Cerebellar nuclear complex (tissue), 1 donor: ENCODE measurements at places on chromosomes 13 and 19.

GRCh38 chr19:50312967-50313811 lies 16.0 kb downstream of the KCNC3 start:
- DNase-seq: no peak

DNA sequence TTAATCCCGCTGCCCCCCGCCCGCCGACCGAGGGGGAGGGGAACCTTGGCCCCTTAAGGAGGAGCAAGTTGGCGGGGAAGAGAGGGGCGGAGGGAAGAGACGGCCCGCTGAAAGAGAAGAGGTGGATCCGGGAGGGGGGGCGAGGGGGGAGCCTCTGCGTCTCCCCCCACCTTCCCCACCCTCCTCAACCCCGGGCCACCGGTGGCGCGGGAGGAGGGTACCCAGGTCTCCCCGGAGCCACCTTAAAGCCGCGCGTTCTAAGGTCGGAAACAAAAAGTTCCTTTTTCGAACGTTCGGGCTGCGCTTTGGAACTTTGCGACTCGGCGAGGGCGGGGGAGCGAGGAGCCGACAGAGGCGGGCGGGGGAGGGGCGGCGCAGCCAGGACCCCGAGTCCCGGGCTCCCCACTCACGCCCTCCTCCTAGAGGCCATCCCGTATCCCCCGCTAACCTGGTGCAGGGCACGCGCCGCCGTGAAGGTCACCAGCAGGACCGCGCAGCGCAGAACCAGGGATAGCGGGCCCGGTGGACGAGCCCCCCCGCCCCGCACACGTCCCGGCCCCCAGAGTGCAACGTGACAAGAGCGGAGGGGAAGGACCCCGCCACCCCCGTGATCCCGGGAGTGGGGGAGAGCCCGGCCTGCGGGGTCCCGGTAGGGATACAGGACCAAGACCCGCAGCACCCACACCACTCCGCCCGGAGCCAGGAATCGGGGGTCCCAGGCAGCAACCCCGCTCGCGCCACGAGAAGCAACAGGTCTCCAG lies 659 bp downstream of the ERF start:
- no peak for DNase-seq

- no peak for DNase-seq
Observed at GRCh38 chr19:10260141-10260584, 8.1 kb downstream of the MRPL4 start.

GRCh38 chr13:77448689-77449088 lies 86.8 kb upstream of the SCEL start:
- no peak for DNase-seq

DNA sequence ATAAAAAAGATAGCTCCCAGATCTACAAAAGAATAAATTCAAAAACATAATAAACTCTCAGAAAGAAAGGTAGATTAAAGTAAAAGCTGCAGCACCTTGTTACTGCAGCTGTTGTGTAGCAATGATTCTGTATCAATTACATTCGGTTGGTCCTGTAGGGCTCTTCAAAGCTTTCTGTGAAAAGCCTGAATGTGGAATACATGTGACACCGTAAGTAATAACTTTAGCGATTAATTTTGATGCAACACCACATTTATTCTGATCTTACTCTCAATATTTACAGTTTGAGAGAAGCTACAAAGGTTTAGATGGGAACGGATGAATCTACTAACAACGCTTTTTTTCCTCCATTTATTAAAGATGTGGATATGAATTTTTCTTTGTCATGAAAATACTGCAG lies 279.2 kb downstream of the DACH1 start:
- no peak for DNase-seq

GRCh38 chr13:32036757-32037156 lies 5.2 kb downstream of the FRY start:
- DNase-seq: no peak

- DNase-seq: no peak
Observed at GRCh38 chr19:6682607-6683128, 12.7 kb upstream of the TNFSF14 start.
